Stimulated activated CD8-positive, alpha-beta memory T cell treated with anti-CD3 and anti-CD28 coated beads, Interleukin-12 subunit alpha, Interleukin-12 subunit beta, amount 100 ng/mL, for 1 hour (primary cell): ENCODE measurements at places on chromosomes 16 and 17.

- no peak for DNase-seq
Observed at GRCh38 chr16:85072076-85072860, 40.0 kb downstream of the CIBAR2 start.

DNA sequence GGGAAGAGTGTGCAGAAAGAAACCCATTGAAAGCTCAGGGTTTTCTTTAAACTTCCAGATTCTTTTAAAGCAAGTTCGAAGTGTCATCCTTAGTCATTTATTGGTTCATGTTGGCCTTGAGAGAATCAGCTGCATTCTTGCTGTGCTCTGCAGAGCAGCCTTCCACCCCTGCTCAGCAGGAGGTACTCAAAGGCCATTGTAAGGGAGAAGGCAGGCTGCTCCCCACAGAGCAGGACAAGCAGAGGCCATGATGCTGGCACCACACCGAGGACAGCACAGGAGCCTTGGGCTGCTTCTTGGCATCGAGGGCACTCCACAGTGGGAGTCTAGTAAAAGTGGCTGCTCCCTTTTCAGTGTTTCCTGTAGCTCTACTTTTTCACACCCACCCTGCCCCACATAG is 29.6 kb downstream of the NMT1 start:
- DNase-seq = no peak

DNA sequence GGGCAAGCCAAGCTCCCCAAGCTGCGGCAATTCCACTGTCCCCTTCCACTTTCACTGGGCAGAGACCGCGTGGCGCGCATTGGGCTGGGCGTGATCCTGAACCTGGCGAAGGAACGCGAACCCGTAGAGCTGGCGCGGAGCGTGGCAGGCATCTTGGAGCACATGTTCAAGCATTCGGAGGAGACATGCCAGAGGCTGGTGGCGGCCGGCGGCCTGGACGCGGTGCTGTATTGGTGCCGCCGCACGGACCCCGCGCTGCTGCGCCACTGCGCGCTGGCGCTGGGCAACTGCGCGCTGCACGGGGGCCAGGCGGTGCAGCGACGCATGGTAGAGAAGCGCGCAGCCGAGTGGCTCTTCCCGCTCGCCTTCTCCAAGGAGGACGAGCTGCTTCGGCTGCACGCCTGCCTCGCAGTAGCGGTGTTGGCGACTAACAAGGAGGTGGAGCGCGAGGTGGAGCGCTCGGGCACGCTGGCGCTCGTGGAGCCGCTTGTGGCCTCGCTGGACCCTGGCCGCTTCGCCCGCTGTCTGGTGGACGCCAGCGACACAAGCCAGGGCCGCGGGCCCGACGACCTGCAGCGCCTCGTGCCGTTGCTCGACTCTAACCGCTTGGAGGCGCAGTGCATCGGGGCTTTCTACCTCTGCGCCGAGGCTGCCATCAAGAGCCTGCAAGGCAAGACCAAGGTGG is 9.8 kb downstream of the SARM1 start:
- no peak for DNase-seq

DNA sequence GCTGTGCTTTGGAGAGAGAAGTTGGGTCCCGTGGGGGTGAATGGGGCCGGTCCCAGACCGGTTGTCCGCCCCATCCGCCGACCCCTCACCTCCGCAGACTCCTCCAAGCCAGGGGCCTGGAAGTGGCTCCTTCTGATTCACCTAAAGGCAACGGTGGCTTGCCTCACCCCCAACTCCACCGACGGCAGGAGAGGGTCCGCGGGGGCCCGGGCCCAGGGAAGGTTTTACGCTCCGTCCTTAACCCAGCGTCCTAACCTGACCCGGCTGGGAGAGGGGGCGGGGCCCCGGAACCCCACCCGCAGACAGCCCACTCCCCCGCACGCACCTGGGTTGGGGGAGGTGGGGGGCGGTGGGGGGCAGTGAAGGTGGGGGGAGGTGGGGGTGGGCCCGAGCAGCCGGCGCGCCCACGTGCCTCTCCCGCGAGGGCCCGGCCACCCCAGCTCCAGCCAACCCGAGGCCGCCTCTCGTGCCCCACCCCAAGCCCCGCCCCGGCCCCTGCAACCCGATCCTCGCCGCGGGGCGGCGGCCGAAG is 12.7 kb upstream of the CD300A start:
- peak; percentile 50 for DNase-seq

DNA sequence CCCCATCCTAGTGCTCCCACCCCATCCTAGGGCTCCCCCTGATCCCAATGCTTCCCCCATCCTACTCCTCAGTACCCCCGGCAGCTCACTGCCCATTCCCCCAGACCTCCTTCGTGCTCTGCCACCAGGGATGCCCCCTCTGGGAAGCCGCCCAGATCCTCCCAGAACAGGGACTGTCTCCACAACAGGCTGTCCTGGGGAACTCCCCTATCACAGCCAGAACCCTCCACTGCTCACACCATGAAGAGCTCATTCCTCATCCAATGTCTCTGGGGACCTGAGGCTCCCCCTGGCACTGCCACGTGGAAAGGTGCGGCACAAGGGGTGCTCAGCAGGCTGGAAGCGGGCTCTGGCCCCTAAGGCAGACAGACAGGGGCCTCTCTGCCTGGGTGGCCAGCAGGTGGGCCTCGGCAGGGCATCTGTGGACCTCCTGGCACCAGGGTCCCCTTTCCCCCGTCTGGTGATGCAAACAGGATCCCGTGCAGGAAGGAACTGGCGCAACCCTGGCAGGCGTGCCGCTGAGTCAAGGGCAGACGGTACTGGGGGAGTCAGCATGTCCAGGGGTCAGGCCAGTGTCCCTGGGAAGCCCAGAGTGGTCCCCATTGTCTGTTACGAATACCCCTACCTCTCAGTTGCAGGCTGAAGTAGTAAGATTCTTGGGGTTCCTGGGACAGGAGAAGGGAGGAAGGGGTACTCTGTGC is 14.8 kb upstream of the PVALEF start:
- DNase-seq = no peak

DNA sequence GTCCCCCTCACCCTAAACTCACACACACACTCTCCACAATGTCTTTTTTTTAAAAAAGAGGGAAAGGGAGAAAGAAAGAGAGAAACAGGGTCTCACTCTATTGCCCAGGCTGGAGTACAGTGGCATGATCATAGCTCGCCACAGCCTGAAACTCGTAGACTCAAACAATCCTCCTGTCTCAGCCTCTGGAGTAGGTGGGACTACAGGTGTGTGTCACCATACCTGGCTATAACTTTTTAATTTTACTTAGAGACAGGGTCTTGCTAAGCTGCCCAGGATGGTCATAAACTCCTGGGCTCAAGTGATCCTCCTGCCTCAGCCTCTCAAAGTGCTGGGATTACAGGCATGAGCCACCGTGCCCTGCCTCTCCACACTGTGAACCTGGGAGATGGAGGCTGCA is 24.9 kb downstream of the LITAF start:
- DNase-seq = no peak

DNA sequence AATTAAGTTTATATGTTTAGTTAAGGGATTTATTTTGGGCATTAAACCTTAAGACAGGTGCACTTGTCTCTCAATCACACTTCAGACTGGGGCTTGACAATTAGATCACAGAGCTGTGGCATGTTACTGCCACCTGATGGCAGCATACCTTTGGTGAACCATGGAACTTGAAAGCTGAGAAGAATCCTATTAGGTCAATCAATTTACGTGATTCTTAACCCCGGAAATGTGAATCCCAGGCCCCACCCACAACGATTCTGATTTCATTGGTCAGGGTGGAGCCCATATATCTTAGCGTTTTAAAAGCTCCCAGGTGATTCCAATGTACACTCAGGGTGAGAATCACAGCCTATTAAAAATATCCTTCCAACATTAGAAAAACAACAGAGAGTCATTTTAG is 91.0 kb downstream of the GSG1L start:
- peak; percentile 9 for DNase-seq

- DNase-seq = no peak
Observed at GRCh38 chr17:17987901-17988300, 15.2 kb downstream of the DRC3 start.

DNA sequence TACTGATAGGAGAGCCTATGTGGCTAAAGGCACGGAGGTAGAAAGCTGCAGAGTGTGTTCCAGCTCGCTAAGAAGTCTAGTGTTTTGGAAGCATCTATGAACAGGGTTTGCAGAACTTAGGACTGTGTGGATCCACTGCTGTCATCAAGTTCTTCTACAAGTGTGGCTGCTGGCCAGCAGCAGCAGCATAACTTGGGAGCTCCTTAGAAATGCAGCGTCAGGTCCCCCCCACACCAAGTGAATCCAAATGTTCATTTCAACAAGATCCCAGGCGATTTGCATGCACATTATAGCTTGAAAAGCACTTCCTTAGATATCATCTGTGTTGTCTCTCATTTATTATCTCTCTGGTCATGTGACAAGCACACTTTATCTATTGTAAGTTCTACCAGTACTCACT is 131.9 kb upstream of the SHISA6 start:
- DNase-seq = no peak

DNA sequence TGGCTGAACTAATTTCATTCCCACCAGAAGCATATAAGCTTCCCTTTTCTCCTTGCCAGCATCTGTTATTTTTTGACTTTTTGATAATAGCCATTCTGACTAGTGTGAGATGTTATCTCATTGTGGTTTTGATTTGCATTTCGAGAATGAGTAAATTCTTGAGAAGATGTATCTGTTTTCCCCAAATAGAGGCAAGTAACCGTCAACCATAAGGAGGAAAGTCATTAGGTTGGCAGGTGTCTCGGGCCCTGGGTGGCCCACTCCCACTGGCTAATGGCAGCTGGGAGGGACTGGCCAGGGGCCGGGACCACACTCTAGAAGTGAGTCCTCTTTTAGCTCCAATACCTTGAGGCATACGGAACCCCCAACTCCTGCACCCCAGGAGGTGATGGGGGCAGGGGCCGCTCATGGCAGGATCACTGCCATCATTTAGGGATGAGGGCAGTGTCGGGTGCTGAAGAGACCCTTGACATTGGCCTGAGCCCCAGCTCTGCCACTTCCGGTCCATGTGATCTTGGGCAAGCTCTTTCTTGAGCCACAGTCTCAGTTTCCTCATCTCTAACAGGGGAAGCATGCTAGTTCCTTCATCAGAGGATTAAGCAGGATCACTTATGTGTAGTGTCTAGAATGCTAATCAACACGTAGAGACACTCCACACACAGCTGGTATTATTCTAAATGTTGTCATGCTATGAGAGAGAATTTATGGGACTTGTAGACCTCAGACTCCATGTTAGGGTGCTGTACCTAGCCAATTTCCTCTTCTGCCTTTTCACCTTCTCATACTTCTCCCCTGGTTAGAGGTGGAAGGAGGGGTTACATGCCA is 44.3 kb downstream of the RGS9 start:
- DNase-seq = no peak

DNA sequence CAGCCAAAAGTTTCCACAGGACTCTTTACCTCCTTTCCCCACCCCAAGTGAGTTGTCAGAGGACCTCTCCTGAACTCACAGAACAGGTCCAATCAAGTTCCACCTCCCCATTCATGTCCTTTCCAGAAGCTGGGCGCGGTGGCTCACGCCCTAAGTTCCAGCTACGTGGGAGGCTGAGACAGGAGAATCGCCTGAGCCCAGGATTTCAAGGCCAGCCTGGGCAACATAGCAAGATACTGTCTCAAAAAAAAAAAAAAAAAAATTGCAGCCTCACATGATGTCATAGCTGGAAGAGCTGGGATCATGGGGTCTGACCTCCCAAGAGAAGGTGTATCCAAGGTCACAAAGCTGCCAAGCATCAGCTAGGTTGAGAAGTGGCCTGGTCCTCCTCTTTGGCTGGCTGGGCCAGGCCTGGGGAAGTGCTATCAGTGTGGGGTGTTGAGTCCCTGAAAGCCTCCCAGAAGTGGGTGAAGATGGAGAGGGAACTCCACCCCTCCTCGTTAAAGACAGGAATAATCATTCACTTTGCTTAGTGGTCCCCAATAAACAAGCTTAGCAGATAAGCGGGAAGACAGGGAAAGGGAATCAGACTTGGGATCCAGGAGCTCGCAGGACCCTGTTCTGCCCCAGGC is 5.5 kb upstream of the MNT start:
- DNase-seq = no peak

- no peak for DNase-seq
Observed at GRCh38 chr17:12510535-12510934, 155.2 kb upstream of the MYOCD start.

GRCh38 chr17:32111141-32111771 is 31.0 kb upstream of the RHOT1 start:
- no peak for DNase-seq

DNA sequence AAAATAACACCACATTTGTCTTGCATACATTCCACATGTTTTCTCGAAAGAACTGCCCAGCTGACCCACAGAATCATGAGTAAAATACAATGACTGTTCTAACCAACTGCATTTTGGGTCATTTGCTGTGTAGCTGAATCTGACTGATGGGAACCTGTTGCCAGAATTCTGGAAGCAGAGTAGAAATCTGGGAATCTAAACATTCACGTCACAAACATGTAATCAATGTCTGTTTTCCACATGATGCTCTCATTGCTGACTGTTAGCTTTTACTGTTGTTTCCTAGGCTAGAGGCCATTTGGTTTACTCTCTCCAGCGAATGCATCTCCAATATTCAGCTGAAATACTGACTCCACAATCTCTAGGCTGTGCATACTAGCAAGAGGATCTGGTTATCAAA is 710.1 kb downstream of the KCNJ2 start:
- no peak for DNase-seq

- no peak for DNase-seq
Observed at GRCh38 chr17:6075050-6075449, 4.9 kb downstream of the WSCD1 start.

DNA sequence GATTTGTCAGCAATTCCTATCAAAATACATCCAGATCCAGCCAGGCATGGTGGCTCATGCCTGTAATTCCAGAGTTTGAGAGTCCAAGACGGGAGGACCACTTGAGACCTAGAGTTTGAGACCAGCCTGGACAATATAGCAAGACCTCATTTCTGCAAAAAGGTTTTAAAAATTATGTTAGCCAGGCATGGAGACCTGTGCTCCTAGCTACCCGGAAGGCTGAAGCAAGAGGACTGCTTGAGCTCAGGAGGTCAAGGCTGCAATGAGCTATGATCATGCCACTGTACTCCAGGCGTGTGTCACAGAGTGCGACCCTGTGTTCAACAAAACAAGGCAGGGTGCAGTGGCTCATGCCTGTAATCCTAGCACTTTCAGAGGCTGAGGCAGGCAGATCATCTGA is 215.2 kb downstream of the CPPED1 start:
- DNase-seq = no peak

GRCh38 chr16:48901712-48902374 is 291.9 kb upstream of the N4BP1 start:
- DNase-seq = no peak

DNA sequence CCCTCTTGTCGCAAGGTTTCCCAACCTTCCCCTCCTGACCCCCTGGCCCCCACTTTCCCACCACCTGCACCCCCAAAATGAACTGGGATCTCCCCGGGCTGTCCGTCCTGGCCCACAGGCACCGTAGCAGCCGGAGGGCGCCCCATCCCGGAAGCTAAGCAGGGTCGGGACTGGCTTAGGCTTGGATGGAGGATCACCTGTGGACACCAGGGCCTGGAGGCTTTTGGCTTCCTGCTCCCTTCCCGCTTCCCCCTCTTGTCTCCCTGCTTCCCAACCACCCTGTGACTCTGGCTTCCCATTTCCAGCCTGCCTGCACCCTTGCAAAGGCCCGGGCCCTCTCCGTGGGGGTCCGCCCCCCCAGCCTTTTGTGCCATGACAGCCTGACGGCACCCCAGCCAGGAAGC is 2291.3 kb downstream of the TP53TG3F start:
- DNase-seq = no peak

- no peak for DNase-seq
Observed at GRCh38 chr16:19588661-19589060, 33.2 kb downstream of the VPS35L start.
